Neural crest cell (in vitro differentiated cells): ENCODE measurements at places on chromosomes 2 and 18. TPM values are rescaled to one million over a fixed set of nuclear protein-coding genes. Genes with fewer than 3 reads are reported as not detected.

The ITGA4 gene
- total RNA-seq: 74.4 and 75.6 TPM in 2 replicates

The PTPRM gene
- total RNA-seq: 7.7 and 10.6 TPM in 2 replicates

DNA sequence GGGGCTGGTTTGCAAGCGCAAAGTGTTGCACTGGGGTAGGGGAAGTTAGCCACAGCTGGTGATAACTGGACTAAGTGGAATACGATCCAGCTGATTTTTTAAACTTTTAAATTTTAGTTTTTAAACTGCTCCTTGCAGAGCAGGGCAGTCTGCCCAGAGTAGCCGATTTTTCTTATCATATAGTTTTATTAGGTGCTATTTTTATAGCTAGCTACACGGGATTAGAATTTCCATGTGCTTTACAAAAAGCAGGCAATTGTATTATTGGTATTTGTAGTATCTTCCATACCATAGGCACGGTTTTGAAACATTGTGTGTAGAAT is 9.6 kb downstream of the CPLX4 start:
- H3K36me3 ChIP-seq: no peaks in the 10 kb centered on the region
- H3K27ac ChIP-seq: no peak overlapping the region
- no peak for DNase-seq
- peaks cover 71% of the 10 kb centered on the region for H3K27me3 ChIP-seq
- H3K4me1 ChIP-seq: peaks cover 4% of the 10 kb centered on the region

- no peak for DNase-seq
- H3K27me3 ChIP-seq: peaks cover 42% of the 10 kb centered on the region
- H3K4me3 ChIP-seq: no peak overlapping the region
- H3K36me3 ChIP-seq: no peaks in the 10 kb centered on the region
- peaks cover 43% of the 10 kb centered on the region for H3K4me1 ChIP-seq
- H3K27ac ChIP-seq: no peak overlapping the region
Observed at GRCh38 chr2:16189836-16190160, 249.4 kb downstream of the MYCN start.

DNA sequence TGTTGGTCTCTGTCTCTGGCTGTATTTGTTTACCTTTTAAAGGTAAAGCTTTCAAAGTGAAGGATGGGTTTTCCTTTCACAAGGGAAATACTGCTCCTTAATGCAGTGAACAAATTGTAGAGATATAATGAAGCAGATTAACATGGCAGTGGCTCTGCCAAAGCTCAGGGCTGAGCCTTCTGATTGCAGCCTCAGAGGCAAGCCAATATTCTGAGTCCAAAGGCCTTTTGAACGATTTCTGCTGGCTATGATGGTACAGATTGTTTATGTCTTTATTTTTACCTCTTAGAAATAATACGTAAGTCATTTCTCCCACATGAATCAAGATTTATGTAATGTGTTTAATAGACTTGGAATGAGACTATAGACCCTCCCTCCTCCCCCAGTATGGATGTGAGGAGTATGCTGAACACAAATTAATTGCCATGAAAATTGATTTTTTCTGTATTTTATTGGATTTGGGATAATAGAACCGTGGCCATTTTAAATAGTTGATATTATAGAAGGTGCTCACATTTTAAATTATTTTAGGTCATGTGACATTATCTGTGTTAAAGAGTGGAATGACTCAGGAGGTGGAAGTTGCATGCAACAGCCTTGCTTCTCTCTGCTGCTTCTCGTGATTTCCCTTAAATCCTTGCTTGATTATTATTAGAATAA is 772 bp downstream of the SCN2A start:
- H3K36me3 ChIP-seq: no peaks in the 10 kb centered on the region
- no peak overlapping the region for H3K4me3 ChIP-seq
- no peak for DNase-seq
- no peaks in the 10 kb centered on the region for H3K4me1 ChIP-seq

- H3K27ac ChIP-seq: no peak overlapping the region
- DNase-seq: no peak
- H3K27me3 ChIP-seq: no peaks in the 10 kb centered on the region
- H3K36me3 ChIP-seq: no peaks in the 10 kb centered on the region
- H3K4me3 ChIP-seq: no peak overlapping the region
Observed at GRCh38 chr2:123101434-123101833, 923.7 kb upstream of the CNTNAP5 start.

DNA sequence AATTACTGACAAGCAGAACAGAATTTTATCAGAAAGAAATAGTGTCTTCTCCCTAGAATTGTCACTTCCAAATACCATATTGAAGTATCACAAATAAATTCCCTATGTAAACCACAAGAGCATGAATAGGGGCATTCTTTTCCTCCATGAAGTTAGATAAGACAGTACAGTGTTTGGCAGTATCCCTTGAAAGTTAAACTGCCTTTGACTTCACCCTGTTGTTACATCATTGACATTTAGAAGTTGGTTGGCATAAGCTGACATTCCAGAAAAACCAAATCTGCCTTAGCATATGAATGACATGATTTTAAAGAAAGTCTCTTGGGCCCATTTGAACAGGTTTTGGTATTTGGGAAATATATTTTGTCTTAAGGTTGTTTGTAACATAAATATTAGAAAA is 50.2 kb upstream of the OSR1 start:
- no peaks in the 10 kb centered on the region for H3K27me3 ChIP-seq
- peaks cover 4% of the 10 kb centered on the region for H3K4me1 ChIP-seq
- no peaks in the 10 kb centered on the region for H3K36me3 ChIP-seq
- H3K27ac ChIP-seq: no peak overlapping the region
- no peak overlapping the region for H3K4me3 ChIP-seq
- no peak for DNase-seq

GRCh38 chr2:54569745-54570301 is 113.7 kb downstream of the SPTBN1 start:
- peaks cover 4% of the 10 kb centered on the region for H3K36me3 ChIP-seq
- no peaks in the 10 kb centered on the region for H3K27me3 ChIP-seq
- DNase-seq: peak; percentile 17

DNA sequence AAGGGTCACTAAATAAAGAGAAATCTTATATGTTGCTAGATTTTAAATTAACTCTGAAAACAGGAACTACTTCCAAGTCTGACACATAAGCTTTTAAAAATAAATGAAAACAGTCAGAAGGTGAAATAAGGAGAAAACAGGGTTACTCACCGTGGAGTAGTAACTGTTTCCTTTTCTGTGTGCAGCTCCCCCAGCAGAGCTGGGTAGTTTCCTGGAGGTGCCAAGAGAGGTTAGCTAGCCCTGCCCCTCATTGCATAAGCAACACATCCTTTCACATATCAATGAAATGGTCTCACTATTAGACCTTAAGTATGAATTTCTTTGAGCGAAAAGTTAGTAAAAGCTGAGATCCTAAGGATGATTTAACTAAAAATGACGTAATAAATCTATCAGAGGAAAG is 54.0 kb upstream of the GPR75 start:
- H3K4me3 ChIP-seq: no peak overlapping the region
- no peak overlapping the region for H3K27ac ChIP-seq
- H3K4me1 ChIP-seq: no peaks in the 10 kb centered on the region
- DNase-seq: no peak
- H3K36me3 ChIP-seq: peaks cover 6% of the 10 kb centered on the region
- H3K27me3 ChIP-seq: no peaks in the 10 kb centered on the region

- H3K27ac ChIP-seq: no peak overlapping the region
- H3K36me3 ChIP-seq: peaks cover 10% of the 10 kb centered on the region
- no peaks in the 10 kb centered on the region for H3K27me3 ChIP-seq
- H3K4me1 ChIP-seq: no peaks in the 10 kb centered on the region
Observed at GRCh38 chr2:25414781-25415180, 73.1 kb upstream of the DNMT3A start.

DNA sequence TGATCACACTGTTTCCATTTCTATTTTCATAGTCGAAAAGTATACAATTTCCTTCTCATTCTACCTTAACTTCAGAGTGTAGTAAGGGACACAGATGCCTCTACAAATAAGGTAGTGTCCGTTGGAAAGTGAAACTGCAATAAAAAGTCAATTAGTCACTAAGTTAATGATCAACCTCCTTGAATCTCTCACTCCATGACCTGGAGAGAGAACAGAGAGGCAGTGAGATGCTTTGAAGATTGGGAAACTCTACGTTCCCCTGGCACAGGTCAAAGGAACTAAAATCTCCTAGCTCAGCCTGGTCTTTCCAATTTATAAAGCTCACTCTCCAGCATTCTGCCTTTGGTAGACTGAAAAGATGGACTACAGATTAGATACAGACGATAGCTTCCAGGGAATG is 153.8 kb upstream of the ACAA2 start:
- no peak for DNase-seq
- H3K4me1 ChIP-seq: peaks cover 3% of the 10 kb centered on the region
- no peak overlapping the region for H3K27ac ChIP-seq
- H3K4me3 ChIP-seq: no peak overlapping the region
- no peaks in the 10 kb centered on the region for H3K36me3 ChIP-seq
- H3K27me3 ChIP-seq: no peaks in the 10 kb centered on the region
